Panc1 (cell line): ENCODE measurements at places on chromosomes 13 and 19.
A peak's percentile ranks its signal among the peaks of the same experiment; 100 is the strongest.

DNA sequence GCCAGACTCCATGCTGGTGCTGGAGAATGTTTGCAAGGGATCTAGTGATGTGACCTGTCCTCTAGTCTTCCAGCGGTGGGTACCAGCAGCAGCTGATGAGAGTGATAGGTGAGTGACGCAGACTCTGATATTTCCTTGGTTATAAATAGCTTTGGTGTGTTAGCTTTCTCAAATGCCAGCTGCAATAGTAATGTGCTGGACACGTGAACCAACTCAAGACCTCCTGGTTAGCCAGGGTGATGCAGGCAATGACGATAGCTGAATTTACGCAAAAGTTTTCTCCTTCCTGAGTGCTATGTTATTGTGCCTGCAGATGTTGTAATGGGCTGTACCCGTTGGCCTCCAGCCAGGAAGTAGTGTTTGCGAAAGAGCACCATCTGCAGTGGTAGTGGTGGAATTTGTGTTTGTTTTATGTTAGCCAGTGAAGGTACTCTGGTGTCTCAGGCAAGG lies 129.5 kb downstream of the CYSLTR2 start:
- peak; percentile 4 for DNase-seq

GRCh38 chr13:71090990-71091389 lies 776.0 kb downstream of the DACH1 start:
- no peak for DNase-seq

DNA sequence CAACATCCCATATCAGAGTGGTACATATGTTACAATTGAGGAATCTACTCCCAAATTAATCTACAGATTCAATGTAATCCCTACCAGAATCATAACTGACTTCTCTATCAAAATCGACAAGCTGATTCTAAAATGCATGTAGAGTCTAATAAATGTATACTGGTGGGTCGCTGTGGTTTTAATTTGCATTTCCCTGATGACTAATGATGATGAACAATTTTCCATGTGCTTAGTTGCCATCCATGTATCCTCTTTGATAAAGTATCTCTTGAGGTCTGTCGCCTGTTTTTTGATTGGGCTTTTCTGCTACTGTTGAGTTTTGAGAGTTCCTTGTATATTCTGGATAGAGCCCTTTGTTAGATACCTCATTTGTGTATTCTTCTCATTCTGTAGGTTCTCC lies 43.8 kb downstream of the KLF12 start:
- no peak for DNase-seq

- DNase-seq: no peak
These were observed 76.7 kb downstream of the SLAIN1 start for GRCh38 chr13:77774181-77774580.

GRCh38 chr19:56201973-56202372 lies at the start of gene ZSCAN5C:
TSS of gene ZSCAN5C (plus strand) at chr19:56202273. CDS start at chr19:56205914, 3,641 bp downstream.
- DNase-seq: no peak

DNA sequence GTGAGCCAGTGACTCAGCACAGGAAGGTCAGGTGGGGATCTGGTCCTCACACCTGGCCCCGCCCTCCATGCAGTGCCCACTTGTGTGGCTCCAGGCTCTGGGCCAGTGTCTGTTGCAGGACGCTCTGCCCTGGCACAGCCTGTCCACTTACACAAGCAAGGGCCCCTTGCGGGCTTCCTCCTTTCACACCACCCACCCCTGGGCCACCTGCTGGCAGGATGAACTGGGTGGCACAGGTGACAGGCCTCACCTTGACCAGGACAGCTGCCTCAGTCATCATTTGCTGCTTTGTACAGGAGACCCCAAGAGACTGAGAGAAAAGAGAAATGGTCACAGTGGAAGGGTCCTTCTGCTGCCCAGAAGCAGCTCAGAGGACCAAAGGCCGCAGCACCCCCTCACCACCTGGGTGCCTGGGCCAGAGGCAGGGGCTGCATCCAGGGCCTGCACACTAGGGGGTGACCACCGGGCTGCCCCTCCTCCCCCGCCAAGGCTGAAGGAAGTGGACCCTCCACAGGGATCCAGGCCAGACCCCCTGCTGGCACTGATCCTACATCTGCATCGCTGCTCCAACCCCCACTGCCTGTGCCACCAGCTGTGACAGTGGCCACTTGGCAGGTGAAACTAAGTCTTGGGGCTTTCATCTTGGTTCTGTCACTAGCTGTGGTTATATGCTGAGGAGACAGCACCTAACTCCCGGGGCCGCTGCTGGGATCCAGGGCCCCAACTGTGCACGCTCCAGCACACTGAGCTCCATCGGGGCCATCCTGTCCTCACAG lies 110.3 kb downstream of the TUBA3C start:
- DNase-seq: no peak

DNA sequence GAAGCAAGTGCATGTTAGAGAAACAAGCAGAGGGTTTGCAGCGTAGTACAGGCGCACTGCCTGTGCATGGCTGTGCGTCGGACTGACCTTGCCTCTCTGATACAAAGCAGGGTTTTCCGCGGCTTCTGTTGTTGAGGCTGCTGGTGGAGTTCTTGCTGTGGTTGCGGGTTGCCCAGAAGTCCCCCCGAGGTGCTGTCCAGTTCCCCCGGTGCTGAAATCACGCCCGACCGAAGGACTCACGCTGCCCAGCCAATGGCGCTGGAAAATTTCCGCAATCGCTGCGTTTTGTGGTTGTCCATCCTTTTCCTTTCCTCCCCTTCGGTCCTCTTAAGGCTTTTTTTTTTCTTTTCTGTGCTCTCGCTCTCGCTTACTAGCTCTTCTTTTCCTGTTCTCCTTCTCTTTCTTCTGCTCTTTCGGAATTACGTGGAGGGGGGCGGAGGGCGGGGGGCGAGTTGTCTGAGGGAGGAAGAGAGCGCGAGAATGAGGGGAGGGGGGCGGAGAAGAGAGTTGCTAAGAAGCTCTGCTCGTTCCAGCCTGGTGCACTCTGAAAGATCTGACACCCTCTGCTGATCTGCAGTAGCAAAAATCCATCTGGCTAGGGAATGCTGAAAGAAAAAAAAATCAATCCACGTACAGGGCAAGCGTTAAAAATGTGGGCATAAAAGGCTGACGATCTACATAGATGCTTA lies at the start of gene SLITRK1:
TSS of gene SLITRK1 (minus strand) at position 558 of the 689 bp plus-strand sequence. CDS start 967 bp downstream, outside the sequence.
- no peak for DNase-seq

DNA sequence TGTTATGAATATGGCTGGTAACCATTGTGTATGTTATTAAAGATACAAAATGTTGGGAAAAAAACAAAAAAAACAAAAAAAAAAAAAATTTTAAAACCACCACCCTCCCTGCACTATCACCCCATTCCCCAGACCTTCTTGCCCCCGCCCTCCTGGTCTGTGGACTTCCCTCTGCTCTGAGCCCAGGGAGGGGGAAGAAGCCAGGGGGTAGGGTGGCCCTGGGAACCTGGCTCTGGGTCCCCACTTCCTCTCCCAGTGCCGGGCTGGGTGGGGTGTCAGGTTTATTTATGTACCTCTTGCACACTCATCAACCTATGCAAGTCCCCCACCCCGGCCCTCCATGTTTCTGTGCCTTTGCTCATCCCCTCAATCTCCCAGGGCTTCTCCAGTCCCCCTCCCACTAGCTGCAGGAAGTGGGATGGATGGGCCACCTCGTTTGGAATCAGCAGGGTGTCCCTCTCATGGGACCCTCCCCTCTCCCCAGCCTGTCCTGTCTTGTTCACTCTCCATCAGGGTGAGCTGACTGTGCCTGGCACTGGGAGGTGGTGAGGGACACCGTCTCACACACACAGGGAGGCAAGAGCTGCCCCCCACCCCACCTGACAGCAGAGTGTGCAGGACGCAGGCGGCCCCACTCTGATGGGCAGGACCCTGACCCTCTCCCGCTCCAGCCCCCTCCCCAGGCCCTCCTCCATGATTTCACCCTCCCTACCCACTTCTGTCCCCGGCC lies 5.9 kb downstream of the PAF1 start:
- no peak for DNase-seq

DNA sequence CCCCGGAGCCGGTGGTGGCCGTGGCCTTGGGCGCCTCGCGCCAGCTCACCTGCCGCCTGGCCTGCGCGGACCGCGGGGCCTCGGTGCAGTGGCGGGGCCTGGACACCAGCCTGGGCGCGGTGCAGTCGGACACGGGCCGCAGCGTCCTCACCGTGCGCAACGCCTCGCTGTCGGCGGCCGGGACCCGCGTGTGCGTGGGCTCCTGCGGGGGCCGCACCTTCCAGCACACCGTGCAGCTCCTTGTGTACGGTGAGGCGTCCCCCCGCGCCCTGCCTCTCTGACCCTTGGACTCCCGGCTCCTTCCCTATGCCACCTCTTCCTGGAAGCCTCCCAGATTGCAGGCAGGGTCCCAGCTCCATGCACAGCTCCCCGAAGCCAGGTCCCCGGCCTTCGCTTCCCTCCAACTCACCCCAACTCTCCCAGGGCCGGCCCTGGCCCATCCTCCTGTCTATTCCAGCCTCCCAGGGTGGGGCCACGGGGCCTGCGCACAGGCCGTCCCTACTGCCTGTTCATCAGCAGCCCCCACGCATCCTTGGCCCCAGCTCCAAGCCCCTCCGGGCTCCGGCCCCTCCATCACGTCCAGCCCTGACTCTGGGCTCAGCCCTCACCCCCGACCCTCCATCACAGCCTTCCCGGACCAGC lies 1.7 kb downstream of the MADCAM1 start:
- no peak for DNase-seq

DNA sequence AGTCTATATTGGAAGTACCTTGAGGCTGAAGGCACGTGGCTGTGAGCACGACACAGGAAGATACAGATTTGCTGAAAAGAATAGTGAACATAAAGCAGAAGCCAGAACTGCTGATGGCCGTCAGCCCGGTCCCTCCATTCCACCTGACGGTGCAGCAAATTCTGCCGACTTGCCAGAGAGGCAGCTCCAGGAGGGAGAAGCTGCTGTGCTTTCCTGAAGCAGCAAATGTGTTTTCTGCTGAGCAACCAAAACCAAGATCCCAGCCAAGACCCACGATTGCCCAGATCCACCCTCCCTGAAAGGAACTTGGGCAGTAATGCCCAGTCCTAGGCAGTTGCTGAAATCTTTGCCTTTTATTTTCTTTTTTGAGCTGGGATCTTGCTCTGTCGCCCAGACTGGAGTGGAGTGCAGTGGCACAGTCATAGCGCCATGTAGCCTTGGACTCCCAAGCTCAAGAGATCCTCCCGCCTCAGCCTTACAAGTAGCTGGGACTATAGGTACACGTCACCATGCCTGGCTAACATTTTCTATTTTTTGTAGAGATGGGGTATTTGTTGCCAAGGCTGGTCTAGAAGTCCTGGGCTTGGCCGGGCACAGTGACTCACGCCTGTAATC lies 7.0 kb upstream of the RCN3 start:
- no peak for DNase-seq

GRCh38 chr19:48296963-48297734 lies 27.3 kb downstream of the ZNF114 start:
- DNase-seq: no peak

GRCh38 chr19:41311613-41312012 lies 1.6 kb downstream of the CCDC97 start:
- DNase-seq: no peak

DNA sequence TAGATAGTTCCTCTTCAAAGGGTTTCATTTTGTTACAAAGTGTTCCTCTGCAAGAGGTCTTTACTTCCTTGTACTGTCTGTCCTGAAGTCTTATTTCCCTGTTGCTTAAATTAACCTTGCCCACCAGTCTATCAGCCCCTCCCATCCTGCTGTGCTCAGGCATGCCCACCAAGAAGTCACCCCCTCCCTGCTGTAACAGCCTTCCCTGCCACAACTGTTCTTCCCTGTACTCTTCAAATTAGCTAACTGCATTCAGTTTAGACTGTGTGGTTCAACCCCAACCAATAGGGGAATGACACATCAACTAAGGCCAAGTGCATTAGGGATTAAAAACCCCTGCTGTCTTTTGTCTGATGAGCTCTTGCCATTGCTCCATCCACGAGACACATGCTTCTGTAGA lies 34.4 kb upstream of the ZNF562 start:
- no peak for DNase-seq

- DNase-seq: no peak
These were observed 370.4 kb downstream of the PCDH20 start for GRCh38 chr13:61045251-61045650.
